ENCODE measurements at places on chromosomes 1 and 21.
A peak's percentile ranks its signal among the peaks of the same experiment; 100 is the strongest.

DNA sequence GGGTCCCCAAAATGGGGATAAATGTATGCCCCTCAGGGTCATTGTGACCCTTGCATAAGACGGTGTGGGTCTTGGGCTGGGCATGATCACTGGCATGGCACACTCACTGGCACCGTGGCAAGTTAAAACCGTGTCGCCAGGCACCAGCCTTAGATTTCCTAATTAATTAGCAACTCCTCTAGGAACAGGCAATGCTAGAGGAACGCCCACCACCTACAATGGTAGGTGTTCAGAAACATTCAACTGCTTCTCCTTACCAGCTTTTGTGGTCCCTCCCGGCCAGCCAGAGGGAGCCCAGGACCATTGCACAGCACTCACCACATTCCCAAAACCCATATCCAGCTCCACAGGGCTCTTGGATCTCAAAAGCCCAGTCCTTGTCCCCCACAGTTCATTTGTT is 36.4 kb downstream of the EPHA2 start:
- no peak for DNase-seq

DNA sequence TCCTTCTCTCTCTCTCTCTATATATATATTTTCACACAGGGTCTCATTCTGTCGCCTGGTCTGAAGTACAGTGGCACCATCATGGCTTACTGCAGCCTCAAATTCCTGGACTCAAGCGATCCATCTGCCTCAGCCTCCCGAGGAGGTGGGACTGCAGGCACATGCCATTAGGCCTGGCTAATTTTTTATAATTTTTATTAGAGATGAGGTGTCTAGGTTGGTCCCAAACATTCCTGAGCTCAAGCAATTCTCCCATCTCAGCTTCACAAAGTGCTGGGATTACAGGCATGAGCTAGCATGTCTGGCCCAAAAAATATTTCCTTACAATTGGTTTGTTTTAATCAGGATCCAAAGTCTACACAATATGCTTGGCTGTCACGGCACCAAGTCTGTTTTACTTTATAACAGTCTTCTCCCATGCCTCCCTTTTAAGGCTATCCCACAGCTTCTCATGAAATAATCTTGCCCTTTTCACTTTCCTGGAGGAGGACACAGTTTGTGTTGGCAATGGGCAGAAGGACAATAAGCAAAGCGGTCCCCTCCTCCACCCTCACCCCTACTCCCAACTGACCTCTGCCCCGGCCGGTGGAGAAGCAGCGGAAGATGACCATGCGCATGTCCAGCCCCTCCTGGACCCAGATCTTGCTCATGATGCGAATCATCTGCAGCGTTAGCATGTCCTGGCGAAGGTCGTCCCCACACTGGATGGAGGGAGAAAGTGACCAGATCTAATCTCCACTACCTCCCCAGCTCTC is 28.2 kb upstream of the PPP1R15B start:
- no peak for DNase-seq

GRCh38 chr1:108816049-108816893 is 40.6 kb downstream of the AKNAD1 start:
- DNase-seq, result peak; percentile 35

DNA sequence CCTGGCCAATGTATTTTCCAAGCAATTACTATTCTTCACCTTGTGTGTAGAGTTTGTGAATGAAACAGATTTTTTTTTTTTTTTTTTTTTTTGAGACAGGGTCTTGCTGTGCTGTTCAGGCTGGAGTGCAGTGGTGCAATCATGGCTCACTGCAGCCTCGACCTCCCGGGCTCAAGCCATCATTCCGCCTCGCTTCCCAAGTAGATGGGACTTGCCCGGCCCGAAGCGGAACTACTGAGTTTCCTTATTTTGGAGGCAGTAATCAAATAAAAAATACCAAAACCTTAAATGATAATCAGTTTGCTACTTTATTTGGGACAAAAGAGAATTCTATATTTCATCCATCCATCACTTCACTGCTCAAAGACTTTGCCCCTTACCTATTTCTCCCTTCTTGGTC is 704 bp upstream of the BTBD8 start:
- DNase-seq, result no peak

- DNase-seq, result peak; percentile 88
Measured at GRCh38 chr1:26582836-26583460, 53.4 kb downstream of the RPS6KA1 start.

- DNase-seq, result no peak
Measured at GRCh38 chr1:206873603-206874188, 8.3 kb downstream of the IL20 start.

- DNase-seq, result no peak
Measured at GRCh38 chr21:31752967-31753366, 21.0 kb upstream of the SCAF4 start.

- DNase-seq, result no peak
Measured at GRCh38 chr1:2829846-2830615, 28.5 kb upstream of the TTC34 start.

- no peak for DNase-seq
Measured at GRCh38 chr1:93111065-93111464, 32.0 kb downstream of the MTF2 start.

GRCh38 chr1:205066141-205066818 is 18.0 kb downstream of the TMEM81 start:
- DNase-seq, result no peak

GRCh38 chr1:231929311-231929710 is 302.7 kb downstream of the DISC1 start:
- DNase-seq, result no peak

- DNase-seq, result no peak
Measured at GRCh38 chr1:207429963-207430362, 24.2 kb upstream of the CR2 start.

DNA sequence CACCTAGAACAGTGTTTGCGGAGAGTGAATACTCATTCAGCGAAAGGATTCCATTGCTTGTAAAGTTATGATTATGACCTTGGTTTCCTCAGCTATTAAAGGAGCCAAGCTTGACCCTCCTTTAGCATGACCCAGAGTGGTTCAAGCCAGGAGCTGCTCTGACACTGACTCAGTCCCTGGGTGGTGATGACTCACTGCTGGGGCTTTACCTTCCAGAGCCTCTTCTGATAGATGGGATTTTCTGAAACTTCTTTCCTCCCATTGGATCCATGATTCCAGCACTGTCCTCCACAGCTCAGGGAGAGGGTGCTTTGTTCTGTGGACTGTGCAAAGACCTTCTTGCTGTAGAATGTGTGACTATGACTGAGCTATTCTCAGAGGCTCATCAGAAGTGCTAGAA is 77.4 kb downstream of the S1PR1 start:
- DNase-seq, result peak; percentile 55

DNA sequence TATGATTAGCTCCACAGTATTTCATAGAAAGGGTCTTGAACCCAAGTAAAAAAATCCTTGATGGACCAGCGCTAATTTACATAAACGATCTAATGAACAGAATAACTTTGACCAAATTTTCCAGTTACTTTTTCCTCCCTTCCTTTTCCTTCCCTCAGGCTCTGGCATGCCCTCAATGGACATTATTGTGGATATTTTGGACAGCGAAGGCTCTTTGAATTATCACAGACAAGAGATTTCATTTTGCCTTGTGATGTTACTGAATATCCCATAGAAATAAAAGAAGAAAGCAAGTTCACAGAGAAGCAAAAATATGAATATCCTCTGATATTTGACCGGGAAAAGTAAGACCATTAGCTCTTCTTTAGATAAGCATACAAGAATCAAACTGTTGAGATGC is 60.3 kb upstream of the EXO1 start:
- DNase-seq, result no peak

- no peak for DNase-seq
Measured at GRCh38 chr1:160245434-160245833, 16.9 kb downstream of the DCAF8 start.

DNA sequence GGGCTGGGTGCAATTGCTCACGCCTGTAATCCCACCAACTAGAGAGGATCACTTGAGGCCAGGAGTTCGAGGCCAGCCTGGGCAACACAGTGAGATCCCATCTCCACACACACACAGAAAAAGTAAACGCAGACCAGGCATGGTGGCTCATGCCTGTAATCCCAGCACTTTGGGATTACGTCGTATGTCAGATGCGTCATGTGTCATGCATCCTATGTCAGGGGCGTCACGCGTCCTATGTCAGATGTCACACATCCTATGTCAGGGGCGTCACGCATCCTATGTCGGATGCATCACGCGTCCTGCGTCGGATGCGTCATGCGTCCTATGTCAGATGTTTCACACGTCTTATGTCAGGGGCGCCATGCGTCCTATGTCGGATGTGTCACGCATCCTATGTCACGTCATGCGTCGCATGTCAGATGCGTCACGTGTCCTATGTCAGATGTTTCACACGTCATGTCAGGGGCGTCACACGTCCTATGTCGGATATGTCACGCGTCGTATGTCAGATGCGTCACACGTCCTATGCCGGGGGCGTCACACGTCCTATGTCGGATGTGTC is 1.5 kb downstream of the MRAP start:
- DNase-seq, result no peak

- DNase-seq, result no peak
Measured at GRCh38 chr1:240597153-240597745, 14.7 kb downstream of the GREM2 start.

DNA sequence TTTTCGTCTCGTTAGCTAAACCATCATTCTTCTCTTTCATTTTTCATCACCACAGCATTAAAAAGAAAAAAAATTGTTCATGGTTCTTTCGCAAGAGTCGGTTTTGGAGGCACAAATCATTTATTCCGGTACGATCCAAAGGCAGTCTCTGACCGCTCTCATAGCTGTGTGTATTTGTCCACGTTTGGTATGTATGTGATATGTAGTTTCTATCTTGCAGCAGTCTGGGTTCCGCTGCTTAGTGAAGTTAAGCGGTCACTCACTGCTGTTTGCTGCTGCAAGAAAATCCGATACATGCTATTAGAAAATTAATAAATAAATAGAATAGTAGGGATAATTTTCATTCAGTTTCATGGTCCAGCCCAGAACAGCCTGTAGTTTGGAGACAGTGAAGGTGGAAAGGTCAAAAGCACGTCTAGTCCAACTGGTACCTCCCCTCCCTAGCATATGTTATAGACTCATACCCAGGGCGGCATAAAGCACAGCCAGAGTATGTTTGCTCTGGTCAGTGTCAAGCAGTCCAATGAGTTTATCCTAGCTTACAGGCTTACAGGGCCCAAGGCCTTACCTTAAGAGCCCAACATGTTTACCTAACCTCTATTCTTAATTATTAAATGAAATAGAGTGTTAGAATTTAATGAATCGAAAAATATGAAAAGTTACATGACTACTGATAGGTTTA is 2.5 kb downstream of the FMN2 start:
- no peak for DNase-seq

DNA sequence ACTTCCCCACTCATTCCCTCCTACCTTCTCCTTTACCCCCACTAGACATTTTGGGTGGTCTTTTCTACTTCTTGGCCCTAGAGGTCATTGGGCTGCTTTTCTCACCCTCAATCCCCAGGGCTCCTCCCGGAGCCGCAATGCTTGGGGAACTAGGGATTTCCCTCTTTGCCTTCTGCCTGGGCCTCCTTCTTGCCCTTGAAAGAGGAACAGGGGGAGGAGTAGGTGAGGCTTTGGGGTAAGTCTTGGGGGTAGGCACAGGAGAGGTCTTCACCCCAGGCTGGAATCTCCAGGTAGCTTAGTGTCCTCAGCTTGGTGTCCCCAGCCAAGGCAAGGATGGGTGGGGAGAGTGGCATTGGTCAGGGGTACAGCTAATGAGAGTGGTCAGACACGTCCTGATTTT is 56.2 kb upstream of the EPS8L3 start:
- DNase-seq, result peak; percentile 70

DNA sequence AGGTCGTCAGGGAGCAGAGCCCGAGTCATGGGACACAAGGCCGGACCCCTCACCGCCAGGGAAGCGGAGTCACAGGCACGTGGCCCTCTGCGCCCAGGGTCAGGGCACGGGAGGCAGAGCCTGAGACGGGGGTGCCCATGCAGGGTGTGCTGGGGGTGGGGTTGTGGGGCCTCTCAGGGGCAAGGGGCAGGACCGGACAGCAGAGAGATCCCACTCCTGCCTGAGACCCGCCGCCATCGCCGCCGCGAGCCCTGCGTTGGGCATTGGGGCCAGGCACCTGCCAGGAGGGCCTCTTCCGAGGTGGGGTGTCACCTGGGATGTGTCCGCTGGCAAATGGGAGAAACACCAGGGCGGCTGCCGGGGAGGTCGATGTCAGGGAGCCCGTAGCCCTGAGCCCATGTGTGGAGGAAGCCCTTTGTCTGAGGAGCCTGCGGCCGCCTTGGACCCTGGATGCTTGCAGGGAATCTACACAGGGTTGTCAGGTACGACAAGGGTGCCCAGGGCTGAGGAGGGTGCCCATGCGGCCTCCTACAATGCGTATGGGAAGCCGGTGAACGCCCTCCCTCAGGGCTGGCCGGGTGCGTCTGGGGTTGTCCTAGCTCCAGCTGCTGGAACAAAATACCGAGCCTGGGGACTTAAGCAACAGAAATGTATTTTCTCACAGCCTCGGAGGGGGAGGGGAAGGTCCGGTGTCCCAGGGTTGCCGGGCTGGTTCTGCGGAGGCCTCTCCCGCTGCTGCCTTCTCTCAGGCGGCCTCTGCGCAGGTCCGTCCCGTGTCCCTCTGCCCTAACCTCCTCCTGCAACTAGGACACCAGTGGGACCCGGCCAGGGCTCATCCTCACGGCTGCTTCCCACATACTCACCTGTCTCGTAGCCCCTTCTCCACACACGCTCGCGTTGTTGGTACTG is 16.4 kb upstream of the C1orf159 start:
- DNase-seq, result no peak

GRCh38 chr1:171300401-171300800 is 13.6 kb upstream of the FMO4 start:
- no peak for DNase-seq

- no peak for DNase-seq
Measured at GRCh38 chr21:42222821-42223390, 4.0 kb downstream of the ABCG1 start.

DNA sequence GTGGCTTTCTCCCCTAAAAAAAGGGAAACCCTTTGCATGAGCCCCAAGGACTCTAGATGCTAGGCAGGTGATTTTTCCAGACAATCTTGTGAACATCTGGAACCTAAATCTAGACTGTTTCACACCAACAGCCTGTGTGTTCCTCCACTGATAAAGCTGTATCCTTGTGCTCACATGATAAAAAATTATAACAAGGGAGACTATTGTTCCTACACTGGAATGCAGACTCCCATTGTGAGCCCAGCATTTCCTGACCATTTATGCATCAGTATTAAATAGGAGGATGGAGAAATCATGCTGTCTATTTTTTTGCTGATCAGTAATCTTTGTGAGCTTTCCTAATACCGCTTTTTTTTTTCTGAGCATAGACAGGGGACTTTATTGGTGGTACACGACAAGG is 52.5 kb downstream of the ZNF697 start:
- no peak for DNase-seq

- DNase-seq, result no peak
Measured at GRCh38 chr1:155207806-155208540, at the start of gene THBS3. THBS3 (minus strand) TSS chr1:155207897; CDS start chr1:155207876, 21 bp downstream.

DNA sequence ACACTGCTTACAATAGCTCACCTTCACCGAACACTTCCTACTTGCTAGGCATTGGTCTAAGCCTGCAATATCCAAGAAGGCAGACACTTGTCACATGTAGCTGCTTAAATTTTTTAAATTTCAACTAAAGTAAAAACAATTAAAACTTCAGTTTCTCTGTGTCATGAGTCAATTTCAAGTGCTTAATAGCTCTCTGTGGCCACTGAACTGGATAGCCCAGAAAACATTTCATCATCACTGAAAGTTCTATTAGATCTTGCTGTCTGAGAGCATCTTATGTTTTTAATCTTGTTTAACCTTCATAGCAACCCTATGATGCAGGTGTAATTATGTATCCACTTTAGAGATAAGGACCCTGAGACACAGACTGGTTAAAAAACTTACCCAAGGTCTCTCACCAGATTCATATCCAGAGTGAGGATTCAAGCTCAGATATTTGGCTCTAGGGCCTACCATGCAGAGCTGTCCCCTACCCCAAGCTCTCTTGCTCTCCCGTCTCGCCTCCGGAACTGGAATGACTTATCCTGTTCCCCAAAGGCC is 2.6 kb upstream of the FCRL6 start:
- no peak for DNase-seq

Data from suppressor macrophage (primary cell).